NCI-H146 (cell line): ENCODE measurements at places on chromosomes 7 and 10.

DNA sequence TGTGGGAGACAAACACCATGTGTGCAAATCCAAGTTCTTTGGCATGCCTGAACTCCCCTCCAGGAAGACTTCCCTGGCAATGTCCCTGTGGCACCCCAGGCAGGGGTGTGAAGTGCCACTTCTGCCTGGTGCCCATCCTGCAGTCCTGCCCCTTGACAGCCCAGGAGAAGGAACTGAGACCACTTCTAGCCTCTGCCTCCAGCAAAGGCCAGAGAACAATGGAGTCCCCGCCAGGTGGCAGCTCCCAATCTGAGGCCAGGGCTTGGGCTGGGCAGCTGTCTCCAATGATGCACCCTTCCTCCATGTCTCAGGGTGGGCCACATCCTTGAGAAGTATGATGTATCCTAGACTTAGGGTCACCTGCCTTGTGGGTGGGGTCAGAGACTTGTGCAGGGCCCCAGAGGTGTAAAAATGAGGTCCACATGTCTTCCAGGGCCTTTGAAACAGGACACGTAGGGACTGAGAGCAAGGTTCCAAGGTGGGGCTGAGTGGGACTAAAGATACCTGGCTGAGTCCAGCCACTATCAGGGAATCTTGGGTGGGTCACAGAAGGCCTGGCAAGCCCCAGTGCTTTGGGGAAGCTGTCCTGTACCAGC lies 5.5 kb downstream of the FXYD4 start:
- no peak for DNase-seq

DNA sequence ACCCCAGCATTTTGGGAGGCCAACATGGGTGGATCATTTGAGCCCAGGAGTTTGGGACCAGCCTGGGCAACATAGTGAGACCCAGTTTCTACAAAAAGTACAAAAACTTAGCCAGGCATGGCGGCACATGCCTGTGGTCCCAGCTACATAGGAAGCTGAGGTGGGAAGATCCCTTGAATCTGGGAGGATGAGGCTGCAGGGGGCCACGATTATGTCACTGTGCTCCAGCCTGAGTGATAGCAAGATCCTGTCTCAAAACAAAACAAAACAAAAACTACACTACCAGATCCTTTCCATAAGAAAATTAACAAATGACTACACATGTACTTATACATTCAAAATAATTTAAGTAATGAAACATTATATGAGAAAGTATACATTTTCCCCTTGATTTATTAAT lies 116.4 kb upstream of the KLF6 start:
- no peak for DNase-seq

DNA sequence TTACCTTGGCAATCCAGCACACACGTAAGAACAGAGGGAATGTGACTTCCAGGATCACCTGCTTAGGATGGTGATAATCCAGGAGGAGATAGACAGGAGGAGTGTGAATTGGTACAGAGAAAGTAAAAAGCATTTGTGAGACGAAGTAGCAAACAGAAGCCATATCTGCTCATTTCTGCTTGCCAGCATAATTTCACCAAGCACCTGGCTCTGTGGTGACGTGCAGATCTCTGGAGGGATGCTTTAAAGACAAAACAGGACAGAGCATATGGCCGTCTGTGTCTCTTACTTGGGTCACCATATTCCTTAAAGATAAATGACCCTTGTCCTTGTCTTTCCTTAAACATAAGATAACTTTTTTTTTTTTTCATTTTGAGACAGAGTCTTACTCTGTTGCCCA lies 90.2 kb upstream of the ARHGAP21 start:
- DNase-seq, result no peak

DNA sequence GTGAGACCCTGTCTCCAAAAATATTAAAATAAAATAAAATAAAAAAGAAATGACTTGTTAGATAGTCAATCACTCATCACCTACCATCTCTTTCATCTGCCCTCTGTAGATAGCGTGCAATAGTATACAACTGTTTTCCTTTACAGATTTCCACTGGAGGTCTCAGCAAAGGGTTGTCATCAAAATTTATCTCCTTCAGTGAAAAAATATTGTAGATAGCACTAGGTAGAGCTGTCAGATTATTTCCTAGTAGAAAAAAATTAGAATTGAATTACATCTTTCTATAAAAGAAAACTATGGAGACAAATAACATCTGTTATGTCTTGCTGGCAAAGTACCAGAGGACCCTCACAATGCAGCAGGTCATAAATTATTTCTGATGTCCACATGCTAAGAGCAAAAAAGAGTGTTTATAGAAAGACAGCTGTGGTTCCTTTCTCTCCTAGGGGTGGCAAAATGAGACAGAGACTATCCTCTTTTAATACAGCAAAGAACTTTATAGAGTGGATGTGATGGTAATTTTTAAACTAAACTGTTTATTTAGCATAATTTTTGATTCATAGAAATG lies 16.3 kb upstream of the CYP51A1 start:
- DNase-seq, result no peak

DNA sequence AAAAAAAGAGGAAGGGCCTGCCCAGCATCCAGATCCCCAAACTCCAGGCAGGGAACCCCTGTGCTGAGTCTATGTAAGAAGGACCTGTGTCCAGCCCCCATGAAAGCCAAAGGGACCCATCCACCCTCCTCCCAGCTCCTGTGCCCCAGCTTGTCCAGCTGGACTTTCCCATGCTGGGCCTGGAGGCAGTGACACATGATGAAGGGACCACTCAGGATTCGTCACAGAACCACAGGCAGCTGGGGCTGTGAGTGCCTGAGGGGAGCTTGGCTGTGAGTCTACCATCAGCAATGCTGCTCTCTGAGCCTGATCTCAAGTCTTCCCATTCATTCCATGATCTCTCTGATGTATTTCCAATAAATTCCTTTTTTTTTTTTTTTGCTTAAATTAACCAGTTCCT lies 36.2 kb upstream of the MNX1 start:
- no peak for DNase-seq

DNA sequence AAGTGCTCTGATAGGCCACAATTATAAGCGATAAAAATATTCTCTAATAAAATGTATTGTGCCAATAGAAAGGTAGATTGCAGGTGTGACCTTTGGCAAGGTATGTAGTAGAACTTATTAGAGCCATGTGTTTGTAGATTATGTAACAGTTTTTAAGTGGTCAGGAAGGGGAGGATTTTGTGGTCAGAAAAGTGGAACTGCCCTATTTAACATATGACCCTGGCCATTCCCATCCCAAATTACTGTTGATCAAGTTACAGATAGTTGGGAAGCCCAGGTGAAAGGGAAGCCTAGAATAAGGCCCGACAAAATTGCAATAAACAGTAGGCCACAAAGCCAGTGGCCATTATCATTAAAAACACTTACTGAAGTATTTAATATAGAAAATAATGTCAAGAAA lies 89.2 kb downstream of the SPAG6 start:
- no peak for DNase-seq

GRCh38 chr7:50594734-50595485 lies 29.7 kb upstream of the DDC start:
- DNase-seq, result no peak
